ENCODE measurements at places on chromosomes 11 and 22.

GRCh38 chr11:75592715-75593114, 30.7 kb downstream of the SERPINH1 start:
- DNase-seq: no peak

- DNase-seq: no peak
Measured at GRCh38 chr22:50058906-50059880, 1.1 kb upstream of the TTLL8 start.

- no peak for DNase-seq
Measured at GRCh38 chr11:125980436-125980835, 34.6 kb downstream of the VSIG10L2 start.

DNA sequence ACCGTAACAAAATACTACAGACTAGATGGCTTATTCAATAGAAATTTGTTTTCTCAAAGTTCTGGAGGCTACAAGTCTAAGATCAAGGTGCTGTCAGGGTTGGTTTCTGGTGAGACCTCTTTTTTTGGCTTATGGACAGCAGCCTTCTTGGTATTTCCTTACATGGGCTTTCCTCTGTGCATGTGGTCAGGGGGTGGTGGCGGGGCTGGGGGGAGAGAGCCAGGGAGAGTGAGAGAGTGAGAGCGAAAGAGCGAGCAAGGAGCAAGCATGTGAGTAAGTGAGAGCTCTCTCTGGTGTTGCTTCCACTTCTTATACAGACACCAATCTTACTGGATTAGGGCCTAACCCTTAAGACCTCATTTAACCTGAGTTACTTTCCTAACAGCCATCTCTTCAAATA, 181.5 kb downstream of the TMEM135 start:
- no peak for DNase-seq

- no peak for DNase-seq
Measured at GRCh38 chr11:107071129-107071528, 52.9 kb upstream of the GUCY1A2 start.

DNA sequence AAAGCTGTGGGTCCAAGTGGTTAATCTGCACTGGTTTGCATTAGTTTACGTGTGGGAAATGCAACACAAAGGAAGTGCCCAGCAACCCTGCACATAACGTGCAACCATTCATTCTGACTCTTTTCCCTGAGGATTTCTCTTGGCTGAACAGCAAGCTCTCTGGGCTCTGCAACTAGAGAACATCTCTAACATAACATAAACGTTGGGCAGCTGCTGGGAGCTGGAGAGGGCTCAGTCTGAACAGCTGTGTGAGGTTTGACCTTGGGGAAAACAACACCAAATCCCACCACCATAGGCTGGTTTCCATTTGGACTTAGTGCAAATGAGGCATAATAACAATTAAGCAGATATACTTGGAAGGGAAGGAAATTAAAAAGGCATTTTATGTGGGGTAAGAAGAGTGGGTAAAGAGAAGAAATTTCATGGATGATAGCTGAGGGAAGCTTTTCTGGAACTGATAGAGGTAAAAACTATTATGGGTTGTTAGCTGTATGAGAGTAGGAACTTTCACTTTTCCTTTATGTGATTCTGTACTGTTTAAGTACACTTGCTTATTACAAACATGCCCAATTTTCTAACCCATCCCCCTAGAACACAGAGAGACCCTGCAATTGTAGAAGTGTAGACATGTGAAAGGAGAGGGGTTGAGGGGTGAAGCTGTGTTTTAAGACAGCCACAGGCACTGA, 76.2 kb downstream of the SNX19 start:
- DNase-seq: no peak

GRCh38 chr11:117180020-117180419, 1.5 kb downstream of the SIDT2 start:
- DNase-seq: no peak

DNA sequence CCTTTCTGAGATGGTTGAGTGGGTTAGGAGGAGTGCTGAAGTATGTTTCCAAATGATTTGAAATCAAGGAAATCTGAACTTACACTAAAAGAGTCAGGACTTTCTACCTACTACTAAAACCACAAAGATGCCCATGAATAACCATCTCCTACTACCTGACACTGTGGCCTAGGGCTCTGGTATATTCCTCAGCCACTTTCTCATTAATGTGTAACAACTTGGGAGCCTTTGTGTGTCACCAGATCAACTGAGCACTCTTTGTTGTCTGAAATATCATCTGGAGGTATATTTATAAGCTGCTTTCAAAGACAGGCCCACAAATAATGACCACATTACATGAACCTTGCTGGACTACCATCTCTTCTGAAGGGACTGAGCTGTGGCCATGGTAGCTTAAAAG, 43.9 kb downstream of the RELT start:
- DNase-seq: no peak

DNA sequence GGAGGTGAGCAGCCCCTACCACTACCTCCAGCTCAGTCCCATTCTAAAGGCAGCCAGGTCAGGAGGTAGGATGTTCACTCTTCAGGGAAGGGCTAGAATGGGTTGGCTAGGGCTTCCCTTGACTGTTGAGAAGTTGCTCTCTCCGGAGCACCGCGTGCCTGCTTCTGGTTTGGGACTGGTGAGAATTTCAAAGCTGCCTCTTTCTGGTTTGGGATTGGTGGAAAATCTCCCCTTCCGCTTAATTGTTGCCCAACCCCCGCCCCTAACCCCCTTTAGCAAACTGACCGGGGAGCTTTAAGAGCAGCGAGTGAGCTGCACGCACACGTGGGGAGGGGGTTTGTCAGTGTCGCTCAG, 686 bp downstream of the USP2 start:
- no peak for DNase-seq

DNA sequence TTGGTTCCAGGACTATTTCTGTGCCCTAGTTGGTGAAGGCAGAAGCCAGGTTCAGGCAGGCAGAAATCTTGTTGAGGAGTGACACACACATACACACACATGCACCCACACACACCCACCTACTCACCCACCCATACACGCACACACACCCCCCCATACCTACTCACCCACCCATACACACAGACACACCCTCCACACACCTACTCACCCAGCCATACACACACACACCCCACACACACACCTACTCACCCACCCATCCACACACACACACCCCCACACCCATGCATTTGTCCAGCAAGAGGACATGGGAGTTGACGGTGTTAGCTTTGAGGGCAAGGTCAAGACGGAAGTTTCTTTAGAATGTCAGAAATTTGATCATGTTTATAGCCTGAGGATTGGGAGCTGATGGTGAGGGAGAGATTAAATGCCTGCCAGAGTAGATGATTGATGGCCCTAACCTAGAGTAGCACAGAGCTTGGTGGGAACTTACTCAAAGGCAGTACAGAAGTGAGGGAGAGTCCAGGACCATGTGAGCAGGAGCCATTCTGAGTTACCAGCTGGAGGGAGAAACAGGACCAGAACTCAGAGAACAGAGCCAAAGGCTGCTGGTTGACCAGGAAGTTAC, 68.9 kb downstream of the CYB5R2 start:
- DNase-seq: no peak

GRCh38 chr22:17931400-17931825, 92.9 kb downstream of the MICAL3 start:
- DNase-seq: no peak

DNA sequence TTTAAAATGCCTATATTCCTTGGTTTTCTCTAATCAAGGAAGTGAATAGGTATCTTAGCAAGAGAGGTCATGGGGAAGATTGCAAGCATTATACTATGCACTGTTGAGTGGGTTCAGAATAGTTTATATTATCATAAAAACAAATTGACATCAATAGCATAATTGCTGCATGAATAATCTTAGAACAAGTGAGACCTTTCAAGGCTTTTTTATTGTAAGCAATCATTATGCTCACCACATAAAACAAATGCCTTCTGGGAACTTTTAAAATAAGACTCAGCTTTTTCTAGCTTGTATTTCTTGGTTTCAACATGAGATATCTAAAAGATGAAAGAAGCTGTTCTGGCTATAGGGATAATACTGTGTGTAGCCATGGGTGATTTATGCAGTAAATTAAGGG, 135.6 kb upstream of the ZC3H12C start:
- DNase-seq: no peak

DNA sequence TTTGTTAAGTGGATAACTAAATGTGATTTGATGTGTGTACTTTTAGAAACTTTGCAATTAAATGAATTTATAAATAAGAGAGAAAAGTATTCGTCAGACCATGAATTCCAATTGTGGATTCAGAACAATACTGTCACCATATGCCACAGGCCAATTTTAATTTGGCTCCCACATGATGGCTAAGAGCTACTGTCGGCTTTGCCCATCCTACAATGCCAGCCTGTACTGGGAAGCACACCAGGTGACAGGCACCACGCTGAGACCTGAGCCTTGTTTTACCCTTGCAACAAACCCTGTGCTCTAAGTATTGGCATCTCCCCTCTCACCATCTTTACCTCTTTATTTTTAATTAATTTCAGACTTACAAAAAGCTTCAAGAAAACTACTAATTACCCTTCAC, 14.0 kb downstream of the RAB30 start:
- DNase-seq: no peak

- DNase-seq: no peak
Measured at GRCh38 chr11:83115026-83115425, 41.9 kb upstream of the PCF11 start.

GRCh38 chr22:26435327-26436093, 6.5 kb downstream of the ASPHD2 start:
- no peak for DNase-seq

GRCh38 chr11:128551058-128551457, 36.3 kb downstream of the ETS1 start:
- DNase-seq: no peak

Data from stimulated activated CD4-positive, alpha-beta T cell treated with anti-CD3 and anti-CD28 coated beads, TNF-alpha, amount 100 ng/mL, for 4 hours (primary cell).